ENCODE measurements at places on chromosomes 7 and 10. TPM values are rescaled to one million over a fixed set of nuclear protein-coding genes. Genes with fewer than 3 reads are reported as not detected.

GRCh38 chr10:130542761-130543160 lies 406.6 kb downstream of the GLRX3 start:
- no peaks in the 10 kb centered on the region for H3K4me1 ChIP-seq
- no peak overlapping the region for H3K4me3 ChIP-seq
- DNase-seq: no peak
- H3K27ac ChIP-seq: no peak overlapping the region
- H3K36me3 ChIP-seq: no peaks in the 10 kb centered on the region

DNA sequence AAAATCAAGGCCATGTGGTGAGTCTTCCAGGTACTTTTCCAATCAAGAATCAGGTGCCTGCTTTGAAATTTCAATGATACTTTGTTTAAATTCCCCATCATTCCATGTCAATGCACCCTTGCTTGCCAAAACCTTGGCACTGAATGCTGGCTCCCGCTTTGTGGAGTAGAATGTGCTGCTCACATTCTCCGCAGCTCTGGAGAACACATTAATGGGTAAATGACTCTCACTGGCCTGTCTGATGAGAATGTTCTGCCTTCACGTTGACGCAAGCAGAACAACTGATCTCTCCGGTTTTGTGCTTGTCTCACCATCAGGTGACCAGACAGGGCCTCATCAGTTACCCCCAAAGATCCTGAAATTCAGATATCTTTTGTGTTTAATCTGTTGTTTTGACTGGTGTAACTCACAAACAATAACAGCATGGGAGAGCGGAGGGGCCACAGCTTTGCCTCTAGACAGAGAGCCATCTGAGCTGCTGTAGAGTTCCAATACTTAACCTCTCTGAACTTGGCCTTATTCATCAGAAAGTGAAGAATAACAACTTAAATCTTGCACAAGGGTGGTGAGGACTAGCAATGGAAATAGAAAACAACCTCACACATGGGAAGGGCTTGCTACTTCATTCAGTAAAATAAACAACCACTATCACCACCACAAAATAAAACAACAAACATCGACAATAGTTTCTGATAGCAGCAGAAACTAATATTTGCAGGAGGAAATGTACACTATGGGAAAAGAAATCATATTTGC lies 276.9 kb upstream of the IGFBP3 start:
- H3K4me3 ChIP-seq: no peak overlapping the region
- no peak for DNase-seq
- H3K4me1 ChIP-seq: no peaks in the 10 kb centered on the region
- no peak overlapping the region for H3K27ac ChIP-seq
- H3K27me3 ChIP-seq: no peaks in the 10 kb centered on the region

The PKD1L1 gene
- 3.2 TPM for total RNA-seq

DNA sequence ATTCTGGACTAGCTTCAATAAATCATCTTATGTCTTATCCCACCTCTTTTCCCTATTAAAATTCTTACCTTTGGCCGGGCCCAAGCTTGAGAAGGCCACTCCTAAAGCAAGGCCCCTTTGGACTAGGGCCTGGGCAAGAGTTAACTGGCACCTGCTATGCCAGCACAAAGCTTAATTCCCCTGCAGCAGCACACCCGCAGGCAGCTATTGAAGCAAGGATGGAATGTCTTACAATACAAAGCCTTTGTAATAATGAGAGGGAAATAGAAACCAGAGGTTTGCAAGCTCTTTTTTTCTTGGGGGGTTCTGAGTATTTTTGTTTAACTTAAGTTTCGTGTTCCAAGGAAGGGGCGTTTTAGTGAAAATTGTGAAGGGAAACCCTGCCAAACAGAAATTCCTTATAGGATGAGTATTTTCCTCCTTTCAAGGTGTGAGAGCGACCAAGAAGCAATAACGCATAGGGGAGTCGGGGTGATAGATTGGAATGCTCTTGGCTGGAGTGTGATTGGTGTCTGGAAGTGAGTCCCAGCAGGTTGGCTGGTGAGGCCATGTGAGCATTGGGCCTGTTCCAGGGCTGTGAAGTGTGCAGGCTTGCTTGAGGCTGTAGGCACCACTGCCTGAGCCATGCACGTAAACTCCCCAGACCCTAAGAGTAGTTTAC lies 148.5 kb downstream of the KIAA1217 start:
- no peak for DNase-seq
- no peaks in the 10 kb centered on the region for H3K27me3 ChIP-seq
- H3K4me3 ChIP-seq: no peak overlapping the region
- H3K27ac ChIP-seq: no peak overlapping the region
- peaks cover 4% of the 10 kb centered on the region for H3K4me1 ChIP-seq

- no peak overlapping the region for H3K4me3 ChIP-seq
- peaks cover 86% of the 10 kb centered on the region for H3K4me1 ChIP-seq
- no peaks in the 10 kb centered on the region for H3K36me3 ChIP-seq
- H3K27me3 ChIP-seq: no peaks in the 10 kb centered on the region
These were observed 7.3 kb downstream of the FLNC start for GRCh38 chr7:128837521-128837921.

- peaks cover 2% of the 10 kb centered on the region for H3K27me3 ChIP-seq
- H3K27ac ChIP-seq: no peak overlapping the region
- H3K36me3 ChIP-seq: no peaks in the 10 kb centered on the region
- no peak overlapping the region for H3K4me3 ChIP-seq
- no peak for DNase-seq
These were observed 197.1 kb upstream of the STK17A start for GRCh38 chr7:43385856-43386255.

GRCh38 chr10:72146071-72146470 lies 57.7 kb upstream of the SPOCK2 start:
- no peak overlapping the region for H3K27ac ChIP-seq
- H3K36me3 ChIP-seq: no peaks in the 10 kb centered on the region
- H3K4me3 ChIP-seq: no peak overlapping the region

The ELN gene
- 17.2 TPM for total RNA-seq

The RET gene
- 0.67 TPM for total RNA-seq

The PLEKHS1 gene
- total RNA-seq: not detected

DNA sequence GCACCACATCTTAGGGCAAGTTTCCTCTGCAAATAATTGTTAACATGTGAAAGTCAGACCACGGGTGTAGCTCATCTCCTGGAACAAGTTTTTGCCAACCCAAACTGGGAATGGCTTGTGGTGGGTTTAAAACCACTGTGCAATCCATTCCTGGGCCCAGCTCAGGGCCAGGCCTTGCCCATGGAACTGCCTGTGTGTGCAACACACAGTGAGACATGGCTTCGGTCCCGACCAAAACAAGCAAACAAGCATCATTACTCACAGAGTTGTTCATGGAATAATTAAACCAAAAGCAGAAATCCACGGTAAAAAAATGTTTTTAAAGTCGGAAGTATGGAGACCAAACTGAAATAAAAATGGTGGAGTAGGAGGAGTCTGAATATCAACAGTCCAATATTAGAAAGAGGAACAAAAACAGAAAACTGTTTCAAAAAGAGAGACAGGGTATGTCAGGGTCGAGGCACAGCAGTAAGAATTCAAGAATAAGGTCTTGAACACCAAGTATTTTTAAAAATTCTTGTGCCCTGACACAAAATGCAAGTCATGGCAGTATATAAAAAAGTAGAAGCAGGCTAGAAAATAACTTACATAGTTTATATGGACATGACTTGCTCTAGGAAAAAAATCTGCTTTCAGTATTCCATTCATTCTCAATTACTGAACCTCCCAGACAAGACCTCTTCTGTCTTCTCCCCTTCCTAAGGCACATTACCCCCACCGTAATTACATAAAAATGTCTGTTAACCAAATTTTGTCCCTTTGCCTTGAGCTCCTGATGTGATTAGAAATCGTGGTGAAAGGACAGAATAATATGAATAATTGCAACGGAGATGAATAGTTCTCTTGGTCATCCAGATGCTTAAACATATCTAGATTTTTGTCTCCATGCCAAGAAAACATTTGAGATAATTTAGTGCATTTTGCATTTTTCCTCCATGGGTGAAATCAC lies 88.4 kb downstream of the FAS start:
- no peak overlapping the region for H3K4me3 ChIP-seq
- H3K27me3 ChIP-seq: no peaks in the 10 kb centered on the region
- H3K27ac ChIP-seq: no peak overlapping the region
- no peak for DNase-seq
- H3K36me3 ChIP-seq: no peaks in the 10 kb centered on the region

DNA sequence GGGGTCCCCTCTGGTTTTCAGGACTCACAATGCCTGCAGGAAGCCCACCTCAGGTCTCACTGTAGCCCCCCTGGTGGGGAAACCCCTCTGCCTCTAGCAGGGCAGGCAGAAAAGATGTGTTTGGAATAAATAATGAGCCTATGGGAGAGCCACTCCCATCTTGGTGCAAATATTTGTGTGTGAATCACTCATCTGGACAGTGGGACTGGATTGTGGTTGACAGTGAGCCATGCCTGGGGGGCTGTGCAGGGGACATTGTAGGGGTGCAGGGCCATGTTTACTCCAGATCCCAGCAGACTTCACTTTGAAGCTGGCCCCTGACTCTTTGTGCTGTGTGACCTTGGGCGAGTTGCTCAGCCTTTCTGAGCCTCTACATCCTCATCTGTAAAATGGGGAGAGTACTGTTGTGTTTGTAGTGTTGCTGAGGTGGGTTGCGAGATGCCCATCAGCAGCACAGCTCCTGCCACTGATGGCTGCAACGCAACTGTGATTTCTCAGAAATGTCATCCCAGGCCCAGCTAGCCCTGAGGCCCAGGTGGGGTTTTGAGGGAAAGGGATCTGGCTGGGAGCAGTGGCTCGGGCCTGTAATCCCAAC lies 20.7 kb downstream of the GTF2IRD1 start:
- H3K36me3 ChIP-seq: no peaks in the 10 kb centered on the region
- no peaks in the 10 kb centered on the region for H3K27me3 ChIP-seq
- H3K4me3 ChIP-seq: no peak overlapping the region
- H3K4me1 ChIP-seq: peaks cover 23% of the 10 kb centered on the region

The MAGI2 gene
- total RNA-seq: 3.8 TPM
